ENCODE measurements at places on chromosomes 1 and 21. TPM values are rescaled to one million over a fixed set of nuclear protein-coding genes. Genes with fewer than 3 reads are reported as not detected.

GRCh38 chr1:107687849-107688753 lies 276.9 kb downstream of the VAV3 start:
- H3K4me3 ChIP-seq = peak overlapping the region; percentile 39
- DNase-seq = peak; percentile 69
- H3K27me3 ChIP-seq = no peaks in the 10 kb centered on the region
- no peaks in the 10 kb centered on the region for H3K36me3 ChIP-seq
- H3K27ac ChIP-seq = no peak overlapping the region

- DNase-seq = no peak
- H3K27ac ChIP-seq = no peak overlapping the region
- no peaks in the 10 kb centered on the region for H3K27me3 ChIP-seq
- H3K4me3 ChIP-seq = no peak overlapping the region
- H3K4me1 ChIP-seq = no peaks in the 10 kb centered on the region
Observed at GRCh38 chr1:238961790-238962189, 424.6 kb upstream of the CHRM3 start.

DNA sequence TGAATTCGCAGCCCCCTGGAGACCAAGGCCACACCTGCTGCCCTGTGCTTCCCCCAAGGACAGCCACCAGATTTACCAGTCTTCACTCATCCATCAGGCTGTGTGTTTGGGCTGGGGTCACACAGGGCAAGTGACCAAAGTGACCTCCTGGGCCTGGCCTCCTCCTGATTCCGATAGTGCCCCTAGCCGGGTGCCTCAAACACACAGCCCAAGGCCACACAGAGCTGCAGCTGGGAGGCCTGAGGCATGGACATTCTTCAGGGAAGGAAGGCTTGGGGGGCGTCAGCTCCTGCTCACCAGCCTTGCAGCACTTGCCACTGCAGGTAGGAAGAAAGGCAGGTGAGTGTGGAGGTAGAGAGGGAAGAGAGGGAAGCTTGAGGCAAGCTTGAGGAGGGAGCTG lies 181.3 kb downstream of the RUNX1 start:
- DNase-seq = no peak
- H3K27ac ChIP-seq = no peak overlapping the region
- H3K36me3 ChIP-seq = peaks cover 47% of the 10 kb centered on the region
- H3K4me3 ChIP-seq = no peak overlapping the region

DNA sequence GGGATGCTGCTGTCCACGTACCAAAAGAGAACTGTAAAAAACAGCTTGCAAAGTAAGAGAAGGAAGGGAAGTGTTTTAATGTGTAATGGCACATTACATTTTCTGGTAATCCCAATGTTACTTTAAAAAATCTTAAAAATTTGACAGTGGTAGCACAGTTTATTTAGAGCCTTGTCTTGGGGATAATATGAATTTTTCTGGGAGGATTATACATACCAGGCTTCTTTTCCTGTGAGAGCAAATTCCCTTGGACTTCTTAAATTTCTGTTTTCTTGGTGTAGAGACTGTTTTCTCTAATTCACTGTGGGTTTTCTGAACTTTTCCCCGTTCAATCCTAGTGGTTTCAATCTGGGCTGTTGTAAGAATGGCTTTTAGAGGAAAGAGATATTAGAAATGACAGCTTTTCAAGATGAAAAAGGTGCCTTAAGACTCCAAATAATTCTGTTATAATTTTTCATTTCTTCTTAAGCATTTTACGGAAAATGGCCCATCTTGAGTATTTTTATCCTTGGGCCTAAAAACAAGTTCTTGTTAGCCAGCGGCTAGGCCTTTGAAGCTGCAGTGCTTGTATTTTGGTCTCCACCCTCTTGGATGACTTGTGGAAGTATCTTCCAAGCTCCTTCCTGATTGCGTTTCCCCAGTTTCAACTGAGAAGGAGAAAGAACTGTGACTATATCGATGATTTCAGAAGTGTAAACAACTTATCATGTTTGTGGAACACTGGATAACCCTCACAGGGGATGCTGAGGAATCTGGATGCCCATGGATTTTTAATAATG lies 70.0 kb downstream of the LEPR start:
- H3K4me1 ChIP-seq = no peaks in the 10 kb centered on the region
- H3K27me3 ChIP-seq = no peaks in the 10 kb centered on the region
- H3K27ac ChIP-seq = no peak overlapping the region

DNA sequence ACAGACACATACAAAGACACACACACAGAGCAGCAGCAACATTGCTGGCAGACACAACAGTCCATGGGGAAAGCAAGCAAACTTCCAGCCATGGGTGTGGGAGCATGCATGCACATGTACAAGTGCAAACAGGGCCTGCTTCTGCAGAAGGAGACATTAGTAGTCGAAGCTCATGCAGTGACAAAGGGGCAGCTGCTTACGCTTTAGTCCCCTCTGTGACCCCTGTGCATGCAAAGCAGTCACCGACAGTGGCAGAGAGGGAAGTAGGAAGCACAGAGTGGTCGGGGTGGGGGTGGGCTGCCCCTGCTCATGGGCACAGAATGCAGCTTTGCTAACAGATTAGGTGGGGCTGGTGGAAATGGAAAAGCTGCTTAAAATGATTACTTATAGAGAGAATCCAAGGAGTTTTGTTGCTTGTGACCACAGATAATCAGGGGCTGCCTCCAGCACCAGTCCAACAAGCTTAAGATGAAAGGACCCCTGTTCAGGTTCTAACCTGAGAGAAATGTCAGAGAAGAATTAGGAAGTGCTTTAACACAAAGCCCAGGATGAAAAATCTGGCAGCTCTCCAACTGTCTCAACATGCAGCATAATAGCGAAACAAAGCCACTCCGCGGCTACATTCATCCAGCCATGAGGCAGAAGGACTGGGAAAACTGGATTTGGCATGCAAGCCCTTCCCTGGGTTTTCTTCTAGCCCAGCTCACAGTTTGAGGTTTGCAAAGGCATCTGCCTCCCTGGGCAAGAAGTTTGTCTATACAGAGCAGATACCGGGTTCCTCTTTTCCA lies 378.9 kb downstream of the KCNH1 start:
- H3K4me3 ChIP-seq = no peak overlapping the region
- no peaks in the 10 kb centered on the region for H3K27me3 ChIP-seq
- DNase-seq = no peak
- H3K36me3 ChIP-seq = no peaks in the 10 kb centered on the region

GRCh38 chr1:226349081-226349480 lies 40.1 kb upstream of the LIN9 start:
- no peaks in the 10 kb centered on the region for H3K36me3 ChIP-seq
- no peak for DNase-seq

- no peak overlapping the region for H3K27ac ChIP-seq
- no peak overlapping the region for H3K4me3 ChIP-seq
- H3K27me3 ChIP-seq = no peaks in the 10 kb centered on the region
- H3K4me1 ChIP-seq = no peaks in the 10 kb centered on the region
- DNase-seq = no peak
- no peaks in the 10 kb centered on the region for H3K36me3 ChIP-seq
Observed at GRCh38 chr1:90400131-90400530, 317.0 kb downstream of the BARHL2 start.

DNA sequence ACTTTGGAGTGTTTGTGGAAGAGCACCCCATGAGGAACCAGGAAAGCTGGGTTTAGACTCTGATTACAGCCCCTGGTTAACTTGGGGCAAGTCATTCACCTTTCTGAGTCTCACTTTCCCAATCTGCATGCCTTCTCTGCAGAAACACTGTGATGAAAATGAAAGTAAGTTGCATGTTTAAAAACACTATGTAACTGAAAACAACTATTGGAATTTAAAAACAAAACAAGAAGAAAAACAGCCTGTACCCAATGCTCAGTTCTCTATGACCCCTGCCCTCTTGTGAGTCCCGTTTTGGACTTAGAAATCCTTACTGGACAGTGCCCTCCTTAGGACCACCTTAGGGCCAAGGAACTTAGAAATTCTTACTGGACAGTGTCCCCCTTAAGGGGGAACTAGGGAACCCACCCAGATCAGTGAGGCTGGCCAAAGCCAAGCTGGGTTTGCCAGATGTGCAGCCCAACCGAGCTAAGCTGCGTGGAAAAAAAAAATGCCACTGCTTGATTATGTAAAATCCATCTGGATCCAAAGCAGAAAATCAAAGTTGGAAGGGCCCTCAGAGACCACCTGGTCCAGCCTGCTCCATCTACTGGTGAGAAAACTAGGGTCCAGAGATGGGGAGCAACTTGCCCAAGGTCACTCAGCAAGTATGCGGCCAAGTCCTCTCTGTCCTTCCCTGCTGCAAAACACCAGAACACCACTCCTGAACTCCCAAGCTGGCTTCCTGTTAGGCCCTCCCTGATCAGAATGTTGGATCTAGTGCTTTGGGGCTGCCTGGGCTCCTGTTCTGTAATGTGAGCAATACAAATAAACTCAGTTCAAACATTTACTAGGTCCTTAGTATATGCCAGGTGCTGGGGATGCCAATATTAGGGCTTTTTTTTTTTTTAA lies 77.7 kb downstream of the MRPL37 start:
- H3K4me3 ChIP-seq = no peak overlapping the region
- peak; percentile 85 for DNase-seq
- no peaks in the 10 kb centered on the region for H3K27me3 ChIP-seq

Gene NR1I3
- polyA plus RNA-seq = 7.8 TPM

Gene HMGCS2
- 36.2 TPM for polyA plus RNA-seq

Gene ACTA1
- 25.7 TPM for polyA plus RNA-seq

Gene PGLYRP4
- polyA plus RNA-seq = 0.33 TPM

Data from small intestine (tissue), 16 donors.